ENCODE measurements at places on chromosomes 5 and 9. TPM values are rescaled to one million over a fixed set of nuclear protein-coding genes. Genes with fewer than 3 reads are reported as not detected.

GPSM1 gene
- 16.2 TPM for total RNA-seq

ARL10 gene
- total RNA-seq: 11.4 TPM

SH2D3C gene
- 5.4 TPM for total RNA-seq

TAF11L5 gene
- total RNA-seq: not detected

RNF44 gene
- total RNA-seq: 233 TPM

FBP2 gene
- total RNA-seq: not detected

ZNF608 gene
- total RNA-seq: 44.4 TPM

Data from WTC11 (cell line).